ENCODE measurements at places on chromosomes 11 and 22.

DNA sequence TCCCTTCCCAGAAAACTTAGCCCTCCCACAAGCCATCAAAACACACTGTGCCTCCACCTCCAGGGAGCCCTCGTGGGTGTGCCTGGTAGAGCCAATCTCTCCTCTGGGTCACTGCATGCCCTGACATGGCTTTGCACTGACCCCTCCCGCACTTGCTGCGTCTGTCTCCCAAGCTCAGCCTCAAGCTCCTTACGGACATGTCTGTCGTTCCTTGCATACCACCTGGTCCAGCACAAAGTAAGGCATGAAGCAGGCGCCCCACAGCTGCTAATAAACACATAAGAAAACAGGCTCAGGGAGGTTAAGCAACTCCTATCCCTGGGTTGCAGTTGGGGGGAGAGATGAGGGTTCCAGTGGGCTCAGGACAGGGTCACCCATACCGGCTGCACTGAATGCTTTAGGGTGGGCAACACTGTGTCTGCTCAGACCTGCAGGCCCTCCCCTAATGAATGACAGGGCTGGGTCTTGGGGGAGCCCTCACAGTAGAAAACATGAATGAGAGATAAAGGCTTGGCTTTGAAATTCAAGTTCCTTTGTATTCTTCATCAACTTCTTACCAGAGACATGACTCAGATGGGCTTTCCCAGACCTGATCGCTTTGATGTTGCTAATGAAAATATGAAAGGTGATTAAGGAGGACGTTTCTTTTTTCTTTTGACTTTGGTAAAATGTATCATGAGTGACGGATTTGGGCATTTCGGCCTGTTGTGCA is 38.0 kb downstream of the PHF21B start:
- no peak for DNase-seq

DNA sequence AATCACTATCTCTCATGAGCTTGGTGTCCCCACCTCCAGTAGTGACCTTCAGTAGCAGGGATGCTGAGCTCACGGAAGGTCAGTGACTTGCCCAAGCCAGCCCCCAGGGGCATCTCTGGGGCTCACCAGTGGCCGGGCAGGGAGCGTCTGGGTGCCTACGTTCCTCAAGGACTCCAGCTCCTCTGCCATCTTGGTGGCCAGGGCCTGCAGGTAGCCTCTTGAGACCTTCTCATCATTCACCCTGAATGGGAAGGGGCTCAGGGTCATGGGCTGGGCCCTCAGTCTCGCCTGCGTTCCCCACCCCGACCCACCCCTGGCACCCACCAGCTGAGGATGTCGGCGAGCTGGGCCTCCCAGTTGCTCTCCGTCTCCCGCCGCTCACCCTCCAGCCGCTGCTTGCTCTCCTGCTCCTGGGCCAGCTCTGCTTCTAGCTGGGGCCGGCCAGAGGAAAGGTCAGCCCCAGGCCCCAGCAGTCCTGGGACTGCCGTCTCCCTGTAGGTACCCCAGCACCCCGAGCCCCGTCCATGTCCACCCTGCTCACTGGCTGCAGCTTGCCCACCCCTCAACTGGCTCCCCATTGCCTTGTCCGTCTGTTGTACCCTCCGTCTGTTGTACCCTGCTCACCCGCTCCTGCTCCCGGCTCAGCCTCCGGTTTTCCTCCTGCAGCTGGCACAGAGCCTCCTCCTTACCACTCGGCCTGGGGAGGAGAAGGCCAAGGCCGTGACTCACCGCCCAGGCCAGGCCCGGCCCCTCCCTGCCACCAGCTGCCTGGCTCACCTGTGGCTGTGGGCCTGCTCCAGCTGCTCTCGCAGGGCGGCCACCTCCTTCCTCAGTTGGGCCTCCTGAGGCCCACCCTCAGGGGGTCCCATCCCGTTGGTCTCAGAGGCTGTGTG is 9.5 kb downstream of the CDC42BPG start:
- DNase-seq: no peak

DNA sequence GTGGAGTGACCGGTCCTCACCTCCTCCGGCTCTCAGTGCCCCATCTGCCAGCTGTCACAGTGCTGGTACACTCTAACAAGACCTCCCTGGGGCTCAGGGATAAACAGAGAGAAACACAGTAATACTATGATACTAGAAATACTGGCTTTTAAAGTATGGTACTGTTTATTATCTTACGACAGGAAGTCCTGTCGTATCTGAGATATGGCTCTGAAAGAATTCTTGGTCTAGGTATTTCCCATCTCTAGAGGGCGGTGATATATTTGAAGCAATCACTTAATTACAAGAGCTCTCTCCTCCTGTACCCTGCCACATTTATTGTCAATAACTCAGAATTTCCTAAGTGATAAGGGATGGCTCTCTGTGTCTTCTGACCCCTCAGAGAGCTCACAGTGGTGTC is 119.1 kb downstream of the RRM1 start:
- DNase-seq: no peak

DNA sequence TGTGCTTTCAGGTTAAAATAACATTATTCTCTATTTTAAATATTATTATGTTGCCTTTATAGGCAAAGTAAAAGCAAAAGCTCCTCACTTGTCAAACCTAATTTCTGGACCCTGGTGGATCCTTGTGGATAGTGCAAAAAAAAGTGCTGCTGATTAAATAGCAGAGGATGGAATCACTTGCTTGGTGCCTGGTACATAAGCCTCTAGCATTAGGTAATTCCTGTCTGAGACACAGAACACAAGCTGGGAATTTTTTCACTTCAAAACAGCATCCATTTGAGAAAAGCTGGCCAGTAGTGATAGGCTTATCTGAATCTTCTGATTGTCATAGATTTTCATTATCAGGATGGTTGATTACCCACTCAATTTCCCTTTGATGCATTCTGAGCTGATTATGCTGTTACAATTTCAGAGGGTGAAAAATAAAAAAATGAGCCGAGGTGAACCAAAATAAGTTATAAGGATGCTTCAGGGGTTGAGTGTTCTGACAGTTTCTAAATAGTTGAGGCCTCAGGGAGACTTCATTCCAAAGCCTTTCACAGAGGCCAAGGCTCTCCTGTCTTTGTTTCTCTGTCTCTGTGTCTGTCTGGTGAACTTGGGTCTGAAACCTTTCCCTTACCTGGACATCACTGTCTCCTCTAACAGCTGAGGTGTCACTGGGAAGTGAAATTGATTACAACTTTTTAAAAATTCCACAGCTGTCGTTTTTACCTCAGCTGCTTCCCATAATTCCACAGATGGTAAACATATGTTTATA is 242.9 kb downstream of the NELL1 start:
- no peak for DNase-seq

Measured in NCI-H446 (cell line).